ENCODE measurements at places on chromosomes 7 and 10. TPM values are rescaled to one million over a fixed set of nuclear protein-coding genes. Genes with fewer than 3 reads are reported as not detected.

Gene ELMO1
- total RNA-seq = 78.9 TPM

Gene CALY
- total RNA-seq = 4.7 TPM

Gene NPY
- total RNA-seq = 40.9 TPM

Gene PIK3CG
- 3.3 TPM for total RNA-seq

Gene HMX3
- not detected for total RNA-seq

Gene ALOX5
- 0.62 TPM for total RNA-seq

Gene ZNRF2
- 76.6 TPM for total RNA-seq

Gene SFRP4
- 1.1 TPM for total RNA-seq

Gene ACSM6
- not detected for total RNA-seq

Gene ACTA2
- 14.3 TPM for total RNA-seq

Gene INSYN2A
- 7.8 TPM for total RNA-seq

Gene TMEM196
- total RNA-seq = 10.1 TPM

Gene ZNF365
- total RNA-seq = 29.6 TPM

Gene EIF5AL1
- 0.16 TPM for total RNA-seq

Gene CFAP70
- total RNA-seq = 0.62 TPM

Gene FAM25A
- total RNA-seq = not detected

Gene CPED1
- 3.9 TPM for total RNA-seq

Gene VIPR2
- 0.47 TPM for total RNA-seq
